Breast epithelium (tissue), 4 donors: ENCODE measurements at places on chromosomes 7 and 10. TPM values are rescaled to one million over a fixed set of nuclear protein-coding genes. Genes with fewer than 3 reads are reported as not detected.

DNA sequence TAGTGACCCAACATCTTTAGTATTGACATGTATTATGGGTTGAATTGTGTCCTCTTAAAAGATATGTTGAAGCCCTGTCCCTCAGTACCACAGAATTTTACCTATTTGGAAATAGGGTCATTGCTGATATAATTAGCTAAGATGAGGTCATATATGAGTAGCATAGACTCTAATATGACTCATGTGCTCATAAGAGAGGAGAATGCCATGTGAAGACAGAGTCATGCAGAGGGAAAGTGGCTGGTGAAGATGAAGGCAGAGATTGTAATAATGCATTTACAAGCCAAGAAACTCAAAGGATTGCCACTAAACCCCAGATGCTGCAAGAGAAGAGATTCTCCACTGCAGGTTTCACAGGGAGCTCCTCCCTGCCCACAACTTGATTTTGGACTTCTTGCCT lies 496.4 kb downstream of the KIF20B start:
- no peak overlapping the region for H3K27ac ChIP-seq
- no peaks in the 10 kb centered on the region for H3K27me3 ChIP-seq
- no peaks in the 10 kb centered on the region for H3K4me1 ChIP-seq
- H3K36me3 ChIP-seq = no peaks in the 10 kb centered on the region

DNA sequence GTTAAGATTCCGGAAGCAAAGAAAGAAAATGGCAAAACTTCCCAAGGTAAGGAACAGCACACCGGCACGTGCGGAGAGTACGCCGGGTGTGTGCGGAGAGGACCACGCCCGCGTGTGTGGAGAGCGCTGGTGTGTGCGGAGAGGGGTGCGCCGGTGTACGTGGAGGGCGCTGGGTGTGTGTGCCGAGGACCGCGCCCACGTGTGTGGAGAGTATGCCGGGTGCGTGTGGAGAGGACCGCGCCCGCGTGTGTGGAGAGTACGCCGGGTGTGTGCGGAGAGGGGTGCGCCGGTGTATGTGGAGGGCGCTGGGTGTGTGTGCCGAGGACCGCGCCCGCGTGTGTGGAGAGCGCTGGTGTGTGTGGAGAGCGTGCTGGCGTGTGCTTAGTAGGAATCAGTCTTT lies 48.6 kb upstream of the DPYSL4 start:
- H3K27me3 ChIP-seq = no peaks in the 10 kb centered on the region
- no peak for DNase-seq
- no peaks in the 10 kb centered on the region for H3K36me3 ChIP-seq
- H3K4me1 ChIP-seq = no peaks in the 10 kb centered on the region
- H3K4me3 ChIP-seq = no peak overlapping the region

DNA sequence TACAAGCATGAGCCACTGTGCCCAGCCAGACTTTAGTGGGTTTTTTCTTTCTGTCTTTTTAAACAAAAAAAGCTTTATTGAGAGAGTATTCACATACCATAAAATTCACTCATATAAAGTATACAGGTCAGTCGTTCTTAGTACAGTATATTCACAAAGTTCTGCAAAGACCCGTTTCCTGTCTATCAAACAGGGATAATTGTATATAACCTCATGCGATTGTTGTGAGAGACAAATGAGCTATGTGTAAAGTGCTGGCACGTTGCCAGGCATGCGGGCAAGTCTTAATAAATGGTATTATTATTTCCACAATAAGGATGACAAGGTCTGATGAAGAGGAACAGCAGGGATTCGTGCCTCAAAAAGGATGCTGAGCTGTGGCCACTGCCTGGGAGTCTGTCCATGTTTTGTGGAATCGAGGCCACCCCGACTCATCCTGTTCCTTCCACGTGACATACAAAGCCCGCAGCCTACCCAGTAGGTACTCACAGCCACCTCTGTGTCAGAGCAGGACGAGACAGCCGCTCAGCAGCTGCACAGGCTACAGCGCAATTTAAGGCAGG lies 51.6 kb downstream of the SMKR1 start:
- no peak for DNase-seq
- no peak overlapping the region for H3K4me3 ChIP-seq
- H3K27me3 ChIP-seq = no peaks in the 10 kb centered on the region
- no peaks in the 10 kb centered on the region for H3K36me3 ChIP-seq
- no peaks in the 10 kb centered on the region for H3K4me1 ChIP-seq

DNA sequence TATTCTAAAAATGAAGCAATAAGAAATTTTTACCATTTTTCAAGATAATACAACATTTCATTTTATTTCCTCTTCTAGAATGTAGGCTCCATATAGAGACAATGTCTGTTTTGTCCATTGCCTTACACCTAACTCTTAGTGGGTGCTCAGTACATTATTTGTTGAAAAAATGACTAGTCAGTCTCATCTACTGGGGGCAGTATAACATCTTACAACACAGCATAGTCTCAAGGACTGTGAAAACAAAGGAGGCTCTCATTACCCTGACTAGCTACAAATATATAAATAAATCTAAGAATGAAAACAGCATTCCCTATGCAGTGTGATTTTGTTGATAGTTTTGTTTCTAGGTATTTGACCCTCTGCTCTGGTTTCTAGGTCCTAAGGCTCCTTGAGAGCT lies 11.6 kb downstream of the CRPPA start:
- H3K36me3 ChIP-seq = no peaks in the 10 kb centered on the region
- no peaks in the 10 kb centered on the region for H3K27me3 ChIP-seq
- no peaks in the 10 kb centered on the region for H3K4me1 ChIP-seq
- H3K4me3 ChIP-seq = no peak overlapping the region

DNA sequence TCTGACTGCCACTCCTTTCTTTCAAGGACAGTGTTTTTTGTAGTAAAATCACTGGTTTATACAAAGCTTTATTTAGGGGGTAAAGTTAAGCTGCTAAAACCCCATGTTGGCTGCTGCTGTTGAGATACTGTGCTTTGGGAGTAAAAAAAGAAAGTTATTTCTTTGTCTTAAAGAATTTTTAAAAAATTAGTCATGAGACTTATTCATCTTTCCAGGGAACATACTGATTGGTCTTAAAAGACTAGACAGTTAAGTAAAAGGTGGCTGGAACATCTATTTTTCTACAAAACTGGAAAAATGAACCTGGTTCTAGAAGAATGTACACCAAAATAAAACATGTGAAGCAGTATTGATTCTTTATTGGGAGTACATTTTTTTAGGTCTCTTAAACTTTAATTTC lies 20.6 kb downstream of the BBIP1 start:
- peaks cover 18% of the 10 kb centered on the region for H3K36me3 ChIP-seq
- no peak overlapping the region for H3K4me3 ChIP-seq
- no peaks in the 10 kb centered on the region for H3K4me1 ChIP-seq

SUGCT gene
- 2.3 TPM for total RNA-seq
